Common myeloid progenitor, CD34-positive (primary cell): ENCODE measurements at places on chromosomes 3 and 15.
A peak's percentile ranks its signal among the peaks of the same experiment; 100 is the strongest.

DNA sequence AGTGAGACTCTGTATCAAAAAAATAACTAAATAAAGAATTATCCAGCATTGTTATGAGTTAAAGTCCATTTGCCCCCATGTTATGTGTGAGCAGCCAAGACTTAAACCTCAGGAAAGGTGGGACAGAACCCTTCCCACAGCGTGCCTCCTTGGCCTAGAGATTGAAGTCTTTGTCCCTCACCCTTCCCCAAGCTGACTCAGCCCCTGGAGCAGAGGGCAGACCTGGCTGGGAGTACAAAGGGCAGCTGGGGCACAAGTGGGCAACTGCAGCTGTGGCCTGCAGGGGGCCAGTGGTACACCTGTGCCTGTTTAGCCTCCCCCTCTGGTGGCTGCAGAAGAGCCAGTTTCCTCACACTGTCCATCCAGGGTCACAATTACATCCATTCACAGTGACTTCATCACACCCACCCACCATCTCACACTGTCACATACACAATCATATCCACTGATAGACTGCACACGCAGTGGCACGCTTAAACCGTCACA lies 940 bp upstream of the ACY1 start:
- peak; percentile 45 for DNase-seq

- DNase-seq, result peak; percentile 22
Observed at GRCh38 chr15:98139337-98139736, 178.8 kb downstream of the ARRDC4 start.

- peak; percentile 39 for DNase-seq
Observed at GRCh38 chr15:89399238-89400115, 64.9 kb upstream of the POLG start.

- DNase-seq, result no peak
Observed at GRCh38 chr3:24793896-24794295, 299.2 kb upstream of the THRB start.

GRCh38 chr3:143975554-143976152 lies 4.0 kb downstream of the DIPK2A start:
- DNase-seq, result peak; percentile 69

GRCh38 chr3:49529567-49529966 lies 24.7 kb upstream of the BSN start:
- no peak for DNase-seq

GRCh38 chr3:147409143-147410115 lies at the start of gene ZIC1:
Gene ZIC1 (plus strand): TSS chr3:147409365. CDS start chr3:147410113, 748 bp downstream.
- no peak for DNase-seq

DNA sequence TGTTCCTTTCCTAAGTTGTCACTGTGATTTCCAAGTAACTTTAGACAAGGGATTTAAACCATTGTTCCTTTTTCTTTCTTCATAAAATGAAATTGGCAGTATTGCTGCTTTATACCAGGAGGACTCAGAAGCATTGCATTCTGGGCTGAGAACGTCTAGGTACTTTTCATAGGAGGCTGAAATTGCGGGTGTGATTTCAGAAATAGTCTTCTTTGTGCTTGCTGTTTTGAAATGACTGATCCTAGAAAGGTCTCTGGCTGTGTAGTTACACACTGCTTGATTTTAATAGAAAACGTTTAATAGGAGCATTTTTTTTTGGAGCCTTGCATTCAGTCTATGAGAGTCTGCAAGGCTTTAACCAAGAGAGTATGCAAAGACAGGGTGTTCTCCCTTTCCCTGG lies 56.3 kb downstream of the PPM1L start:
- DNase-seq, result no peak

DNA sequence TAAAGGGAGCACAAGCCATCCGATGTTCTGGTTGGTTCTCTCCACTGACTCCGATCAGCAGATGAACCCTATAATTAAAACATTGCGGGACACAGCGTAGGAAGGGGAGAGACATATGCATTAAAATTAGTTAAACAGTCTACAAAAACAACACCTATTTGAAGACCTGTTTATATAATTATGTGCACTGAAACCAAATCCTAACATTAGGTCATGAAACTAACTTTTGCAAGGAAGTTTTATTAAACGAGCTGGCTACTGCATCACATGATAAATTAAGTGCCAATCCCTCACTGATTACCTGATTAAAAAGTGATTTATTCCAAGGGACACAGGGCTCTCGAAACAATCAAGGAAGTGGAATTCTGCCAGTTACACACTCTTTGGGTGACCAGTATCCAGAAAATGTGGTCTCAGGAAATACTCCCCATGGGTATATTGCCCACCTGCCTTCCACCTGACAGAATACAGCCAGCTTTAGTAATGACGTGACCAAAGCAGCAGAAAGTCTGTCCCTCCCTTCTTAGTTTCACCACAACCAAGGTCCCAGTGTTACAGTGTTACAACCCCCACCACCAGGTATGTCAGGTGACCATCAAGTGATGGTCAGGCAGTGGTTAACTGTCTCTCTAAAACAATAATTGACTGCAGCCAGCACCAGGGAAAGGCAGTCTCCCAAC lies 69.5 kb downstream of the HERC1 start:
- DNase-seq, result no peak

DNA sequence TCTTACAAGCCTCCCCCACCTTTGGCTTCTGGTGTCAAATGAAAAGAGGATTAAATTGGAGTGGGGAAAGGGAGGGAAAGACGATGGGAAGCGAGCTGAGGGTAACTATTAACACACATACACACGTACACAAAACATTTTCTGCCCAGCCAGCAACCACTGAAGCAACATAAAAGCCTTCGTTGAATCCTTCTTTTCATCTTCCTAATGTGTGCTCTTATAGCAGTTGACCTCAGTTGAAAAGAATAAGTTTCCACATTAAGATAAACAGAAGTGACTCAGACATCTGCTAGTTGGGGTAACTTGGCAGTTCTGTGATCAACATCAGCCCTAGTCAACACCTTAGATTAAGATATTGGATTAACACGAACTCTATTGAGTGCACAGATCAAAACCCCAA lies 558.5 kb downstream of the MECOM start:
- DNase-seq, result peak; percentile 62

GRCh38 chr3:61601831-61602230 lies 40.5 kb downstream of the PTPRG start:
- no peak for DNase-seq

DNA sequence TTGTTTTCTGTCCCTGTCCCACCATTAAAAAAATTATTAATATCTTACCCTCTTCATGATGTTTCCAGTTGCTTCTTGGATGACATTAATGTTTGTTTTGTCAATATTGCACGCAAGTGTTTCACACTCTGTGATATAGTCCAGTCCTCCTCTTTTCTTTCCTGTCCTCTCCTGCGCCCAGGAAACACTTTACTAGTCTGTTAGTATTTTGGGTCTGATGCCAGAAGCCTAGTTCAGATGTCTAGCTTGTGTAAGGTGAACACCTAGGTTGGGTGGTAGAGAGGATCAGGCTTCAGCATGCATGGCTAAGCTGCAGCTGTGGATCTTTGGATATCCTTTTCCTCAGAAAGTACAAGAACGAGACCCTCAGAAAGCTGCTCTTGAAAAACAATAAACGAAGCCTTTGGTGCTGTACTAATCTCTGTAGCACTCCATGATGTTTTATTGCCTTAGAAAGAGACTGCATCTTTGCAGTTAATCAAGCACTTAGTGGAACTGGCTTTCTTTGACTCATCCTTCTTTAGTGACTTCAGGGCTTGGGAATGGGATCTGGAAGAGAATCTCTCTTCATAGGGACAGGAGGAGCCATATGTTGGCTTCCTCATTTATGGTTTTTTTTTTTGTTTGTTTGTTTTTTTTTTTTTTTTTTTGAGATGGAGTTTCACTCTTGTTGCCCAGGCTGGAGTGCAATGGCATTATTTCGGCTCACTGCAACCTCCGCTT lies 253.4 kb downstream of the LPP start:
- DNase-seq, result no peak

GRCh38 chr3:101827211-101828174 lies 21.8 kb upstream of the NFKBIZ start:
- DNase-seq, result peak; percentile 94

DNA sequence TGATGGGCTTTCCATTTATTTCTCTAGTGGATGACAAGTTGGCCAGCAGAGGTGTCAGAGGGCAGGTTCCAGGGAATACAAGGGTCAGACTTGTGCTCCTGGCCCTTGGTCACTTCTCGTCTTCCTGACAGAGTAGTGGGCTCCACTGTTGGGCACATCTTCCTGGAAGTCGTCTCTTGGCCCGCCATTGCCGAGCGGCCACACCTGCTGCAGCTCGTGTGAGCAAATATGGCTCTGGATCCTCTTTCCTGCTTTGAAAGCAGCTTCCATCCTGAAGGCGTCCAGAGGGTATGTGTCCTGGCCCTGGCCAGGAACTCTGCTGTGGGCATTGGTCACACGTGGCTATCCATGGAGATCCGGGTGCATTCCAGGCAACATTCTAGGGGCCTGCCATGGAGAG lies 100.2 kb downstream of the SNRPN start:
- no peak for DNase-seq

- no peak for DNase-seq
Observed at GRCh38 chr3:10757021-10757820, 58.8 kb upstream of the SLC6A11 start.

DNA sequence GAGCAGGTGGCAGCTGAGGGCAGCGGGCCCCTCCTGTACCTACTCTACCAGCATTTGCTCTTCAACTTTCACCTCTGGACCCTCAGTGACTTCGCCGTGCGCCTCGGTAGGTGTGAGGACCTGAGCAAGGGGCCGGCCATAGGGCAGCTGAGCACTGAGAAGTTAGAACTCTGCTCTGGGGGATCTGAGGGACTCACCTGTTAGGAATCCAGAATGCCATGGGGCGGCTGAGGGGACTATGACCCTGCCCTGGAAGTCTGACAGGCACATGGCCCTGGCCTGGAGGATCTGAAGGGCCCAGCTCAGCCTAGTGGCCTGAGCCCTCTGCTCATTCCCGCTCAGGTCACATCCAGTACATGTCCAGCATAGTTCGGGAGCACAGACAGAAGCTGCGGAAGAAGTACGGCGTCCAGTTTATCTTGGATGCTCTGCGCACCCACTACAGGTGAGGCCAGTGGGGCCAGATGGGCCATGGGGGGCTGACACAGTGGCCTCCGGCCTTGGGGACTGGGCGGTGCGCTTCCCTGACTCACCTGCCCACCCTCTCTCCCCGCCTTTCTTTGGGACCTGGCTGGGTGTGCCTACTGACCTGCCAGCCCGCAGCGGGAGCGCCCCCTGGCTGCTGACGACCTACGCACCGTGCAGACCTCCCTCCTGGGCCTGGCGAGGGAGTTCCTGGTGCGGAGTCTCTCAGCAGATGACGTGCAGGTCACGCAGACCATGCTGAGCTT lies 18.8 kb downstream of the NBEAL2 start:
- DNase-seq, result peak; percentile 81

DNA sequence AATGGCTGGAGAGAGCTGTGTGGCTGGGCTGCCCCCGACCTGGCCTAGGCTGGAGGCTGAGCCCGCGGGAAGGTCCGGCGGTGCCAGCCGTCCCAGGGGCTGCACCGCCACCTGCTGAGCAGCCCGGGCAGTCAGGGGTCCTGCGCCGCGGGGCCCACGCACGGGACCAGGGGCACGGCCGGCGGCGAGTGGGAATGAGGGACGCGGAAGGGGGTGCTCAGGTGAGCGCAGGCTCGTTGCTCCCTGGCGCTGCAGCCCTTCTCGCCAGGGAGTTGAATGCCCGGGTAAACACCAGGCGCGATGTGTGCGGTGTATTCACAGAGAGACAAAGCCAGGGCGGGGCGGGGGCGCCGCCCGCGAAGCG lies 666 bp upstream of the SEMA3F start:
- no peak for DNase-seq

DNA sequence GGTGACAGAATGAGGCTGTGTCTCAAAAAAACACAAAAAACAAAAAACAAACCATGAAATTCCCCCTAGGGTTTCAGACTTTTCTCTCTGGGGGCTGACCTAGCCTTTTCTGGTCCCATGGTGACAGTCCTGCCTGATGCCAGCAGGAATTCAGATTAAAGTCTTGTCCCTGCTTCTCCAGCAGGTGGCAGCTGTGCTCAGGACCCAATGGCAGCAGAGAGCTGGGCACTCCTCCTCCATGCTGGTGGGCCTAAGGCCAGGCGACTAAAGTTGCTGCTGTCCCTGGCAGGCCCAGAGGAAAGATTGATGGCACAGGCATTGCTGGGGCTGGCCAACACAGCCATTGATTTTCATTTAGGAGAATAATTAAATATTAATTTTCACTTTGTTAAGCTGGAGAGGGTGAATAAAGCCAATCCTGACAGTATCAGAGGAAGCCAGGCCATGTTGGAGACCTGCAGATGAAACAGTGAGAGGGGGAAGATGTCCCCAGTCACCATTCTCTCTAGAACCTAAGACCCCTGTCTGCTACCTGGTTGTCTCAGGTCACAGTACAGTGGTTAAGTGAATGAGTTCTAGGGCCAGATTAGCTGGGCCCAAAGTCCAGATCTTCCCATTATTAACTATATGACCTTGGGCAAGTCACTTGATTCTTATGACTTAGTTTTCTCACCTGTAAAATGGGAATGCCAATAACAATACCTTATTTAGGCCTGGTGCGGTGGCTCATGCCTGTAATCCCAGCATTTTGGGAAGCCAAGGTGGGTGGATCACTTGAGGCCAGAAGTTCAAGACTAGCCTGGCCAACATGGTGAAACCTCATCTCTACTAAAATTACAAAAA lies 7.1 kb downstream of the CELF6 start:
- peak; percentile 79 for DNase-seq
